Naive thymus-derived CD8-positive, alpha-beta T cell (primary cell): ENCODE measurements at places on chromosomes 5 and 9.

DNA sequence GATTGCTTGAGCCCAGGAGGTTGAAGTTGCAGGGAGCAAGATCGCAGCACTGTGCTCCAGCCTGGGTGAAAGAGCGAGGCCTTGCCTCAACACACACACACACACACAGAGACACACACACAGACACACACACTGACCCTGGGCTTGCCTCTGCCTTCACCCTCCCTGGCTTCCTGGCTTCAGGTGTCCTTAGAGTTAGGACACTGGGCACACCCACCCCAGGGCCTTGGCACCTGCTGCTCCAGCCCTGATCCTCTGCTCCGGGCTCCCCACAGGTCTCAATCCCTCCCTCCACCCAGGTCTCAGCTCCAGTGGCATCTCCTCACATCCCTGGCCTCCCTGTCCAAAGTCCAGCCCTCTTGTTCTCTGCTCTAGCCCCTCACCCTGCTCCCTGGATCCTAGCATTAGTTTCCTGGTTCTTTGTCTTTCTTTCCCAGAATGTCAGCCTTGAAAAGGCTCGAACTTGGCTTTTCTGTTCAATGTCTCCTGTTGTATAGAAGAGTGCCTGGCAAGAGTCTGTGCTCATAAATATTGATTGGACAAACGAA is 212.9 kb downstream of the C9orf50 start:
- no peak for DNase-seq

- DNase-seq, result no peak
Measured at GRCh38 chr9:136777359-136777758, 13.0 kb upstream of the LCN15 start.

DNA sequence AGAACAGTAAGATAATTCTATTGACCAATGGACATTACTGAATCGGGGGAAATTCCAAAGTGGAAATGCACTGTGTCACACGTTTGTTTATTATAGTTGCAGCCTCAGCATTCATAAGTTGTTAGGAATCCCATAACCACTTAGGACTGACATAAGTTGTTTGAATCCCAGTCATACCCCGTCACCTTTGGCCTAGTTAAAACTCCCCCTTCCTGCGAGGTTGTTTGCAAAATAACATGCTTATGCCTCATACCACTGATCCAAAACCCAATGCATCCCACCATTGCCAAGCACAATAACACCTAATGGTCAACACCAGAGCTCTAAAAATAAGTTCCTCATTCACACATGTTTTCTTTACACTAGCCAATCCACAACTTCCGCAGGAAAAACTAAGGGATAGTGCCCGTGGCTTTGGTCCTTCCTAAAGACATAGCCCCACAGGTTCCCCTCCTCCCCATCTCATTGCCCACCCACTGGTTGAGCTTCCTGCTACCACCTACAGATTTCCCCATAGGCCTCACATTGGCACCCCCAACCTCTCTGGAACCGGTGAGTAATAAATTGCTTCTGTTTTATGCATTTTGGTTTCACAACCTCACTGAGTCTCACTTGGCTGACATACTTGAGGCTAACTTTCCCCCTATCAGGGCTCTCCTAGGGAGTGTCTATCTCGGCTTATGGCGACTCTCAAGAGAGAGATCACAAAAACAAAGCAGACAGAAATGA is 42.3 kb upstream of the MUSK start:
- no peak for DNase-seq

- DNase-seq, result no peak
Measured at GRCh38 chr5:81067406-81067805, 107.2 kb downstream of the RASGRF2 start.

DNA sequence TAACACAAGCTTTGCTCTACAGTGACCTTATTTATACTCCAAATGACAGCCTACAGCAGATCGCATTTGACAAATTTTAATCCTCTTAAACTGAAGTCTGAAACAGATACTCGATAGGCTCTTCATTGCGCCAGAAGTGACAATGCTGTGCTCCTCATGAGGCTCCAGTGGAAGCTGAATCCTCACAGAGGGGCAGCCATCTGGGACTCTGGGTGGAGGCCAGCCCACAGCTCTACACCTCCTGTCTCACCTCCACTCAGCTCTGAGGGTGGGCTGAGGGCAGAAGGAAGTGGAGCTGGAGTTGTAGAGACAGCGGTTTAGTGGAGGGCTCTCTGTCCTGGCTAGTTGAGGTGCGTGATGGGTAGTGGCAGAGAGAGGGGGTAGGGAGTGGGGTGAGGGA is 283.3 kb upstream of the ANKRD55 start:
- no peak for DNase-seq

DNA sequence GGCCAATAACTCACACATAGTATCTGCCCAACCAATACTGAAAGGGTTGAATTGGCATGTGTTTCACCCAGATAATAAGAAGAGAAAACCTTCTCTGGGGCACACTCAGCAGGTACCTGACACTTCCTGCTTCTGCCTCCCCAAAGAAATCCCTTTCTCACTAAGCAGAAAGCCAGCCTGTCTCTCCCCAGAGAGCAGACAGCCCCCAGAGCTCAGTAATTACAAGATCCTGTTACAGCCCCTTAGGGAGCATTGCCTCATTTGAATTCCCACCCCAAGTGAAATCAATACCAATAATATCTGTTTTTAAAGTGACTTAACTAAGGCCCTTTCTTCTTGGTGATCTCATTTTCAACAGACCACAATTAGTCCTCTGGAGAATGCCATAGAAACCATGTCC is 38.5 kb upstream of the FOXI1 start:
- no peak for DNase-seq

DNA sequence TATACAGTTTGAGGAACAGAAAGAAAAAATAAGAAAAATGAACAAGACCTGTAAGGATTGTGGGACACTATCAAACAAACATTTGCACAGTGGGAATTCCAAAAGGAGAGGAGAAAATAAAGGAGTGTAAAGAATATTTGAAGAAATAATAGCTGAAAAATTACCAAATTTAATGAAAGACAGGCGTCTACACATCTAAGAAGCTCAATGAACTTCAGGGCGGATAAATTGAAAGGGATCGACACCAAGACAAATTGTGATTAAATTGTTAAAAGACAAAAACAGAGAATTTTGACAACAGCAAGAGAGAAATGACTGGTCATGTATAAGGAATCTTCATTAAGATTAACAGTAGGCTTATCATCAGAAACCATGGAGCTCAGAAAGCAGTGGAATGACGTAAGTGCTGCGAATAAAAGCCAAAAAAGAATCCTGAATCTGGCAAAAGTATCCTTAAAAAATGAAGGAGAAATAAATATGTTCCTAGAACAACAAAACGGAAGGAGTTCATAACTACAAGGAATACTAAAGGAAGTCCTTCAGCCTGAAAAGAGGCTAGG is 3.5 kb upstream of the SLC38A9 start:
- no peak for DNase-seq

- no peak for DNase-seq
Measured at GRCh38 chr5:10552183-10553143, 11.4 kb upstream of the ANKRD33B start.

DNA sequence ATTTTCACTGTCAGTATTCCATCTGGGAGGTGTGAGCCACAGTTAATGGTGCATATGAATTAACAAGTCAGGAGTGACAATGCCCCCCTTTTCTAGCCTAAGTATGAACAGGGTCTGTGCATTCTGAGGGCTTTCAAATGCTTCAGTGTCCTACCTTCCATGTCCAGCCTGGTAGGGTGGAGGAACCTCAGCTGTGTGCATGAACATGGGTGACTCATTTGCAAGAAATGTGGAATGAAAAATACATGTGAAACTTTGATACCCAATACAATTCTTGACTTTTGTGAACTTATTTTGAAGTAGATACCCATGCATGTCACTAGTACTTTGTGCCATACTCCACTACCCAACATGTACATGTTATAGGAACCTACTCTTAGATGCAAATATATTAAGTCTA is 375.8 kb downstream of the SEMA5A start:
- DNase-seq, result no peak

DNA sequence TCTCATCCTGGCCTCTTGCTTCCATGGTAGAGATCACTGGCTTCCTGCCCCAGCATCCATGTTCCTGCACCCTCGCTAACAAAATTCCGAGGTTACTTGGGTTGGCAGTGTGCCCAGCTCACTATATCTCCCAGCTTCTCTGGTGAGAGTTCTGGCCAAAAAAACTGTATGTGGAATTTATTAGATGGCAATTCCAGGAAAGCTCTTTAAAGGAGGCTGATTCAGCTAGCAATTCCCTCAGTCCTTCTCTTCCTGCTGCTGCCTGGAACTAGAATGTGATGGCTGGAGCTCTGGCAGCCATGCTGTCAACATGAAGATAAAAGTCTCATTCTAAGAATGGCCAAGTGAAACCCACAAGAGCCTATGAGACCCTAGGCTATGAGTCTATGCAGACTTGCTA is 88.8 kb downstream of the SECISBP2 start:
- DNase-seq, result no peak

DNA sequence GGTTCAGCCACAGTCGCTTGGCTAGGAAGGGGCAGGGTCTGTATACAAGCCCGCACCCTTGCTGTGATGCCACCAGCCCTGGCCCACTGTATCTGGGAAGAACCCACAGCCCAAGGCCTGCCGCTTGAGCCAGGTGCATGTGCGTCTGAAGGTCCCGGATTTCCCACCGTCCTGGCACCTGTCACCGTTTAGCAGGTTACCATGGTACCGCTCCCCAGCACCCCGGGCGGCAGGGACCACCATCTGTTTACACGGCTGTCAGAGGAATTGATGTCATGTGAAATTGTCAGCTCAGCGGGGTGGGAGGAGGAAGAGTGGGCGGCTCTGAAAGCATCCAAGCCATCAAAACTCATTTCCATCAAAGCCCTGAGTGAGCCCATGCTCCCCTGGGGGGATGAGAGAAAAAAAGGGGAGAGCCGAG is 92.7 kb downstream of the HRH2 start:
- no peak for DNase-seq

DNA sequence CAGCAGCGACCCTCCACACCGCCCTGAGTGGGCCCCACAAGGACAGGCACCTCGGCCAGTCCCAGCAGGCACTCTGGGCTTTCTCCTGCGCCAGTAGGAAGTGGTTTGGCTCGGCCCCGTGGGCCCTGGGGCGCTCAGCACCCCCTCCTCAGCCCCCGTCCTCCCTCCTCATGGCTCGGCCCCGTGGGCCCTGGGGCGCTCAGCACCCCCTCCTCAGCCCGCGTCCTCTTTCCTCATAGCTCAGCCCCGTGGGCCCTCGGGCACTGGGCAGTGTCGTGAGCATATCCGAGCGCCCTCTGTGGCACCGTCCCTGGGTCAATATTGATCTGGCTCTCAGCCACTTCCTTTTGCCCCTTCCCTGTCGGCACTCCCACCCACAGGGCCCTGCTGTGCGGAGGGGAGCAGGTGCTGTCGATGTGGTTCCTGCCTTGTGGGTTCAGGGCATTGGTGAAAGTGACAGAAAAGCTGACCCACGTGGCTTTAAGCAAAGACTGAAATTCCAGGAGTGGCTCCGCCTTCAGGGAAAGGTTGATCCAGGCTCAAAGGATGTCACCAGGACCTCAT is 5.5 kb upstream of the SCGB3A1 start:
- no peak for DNase-seq

DNA sequence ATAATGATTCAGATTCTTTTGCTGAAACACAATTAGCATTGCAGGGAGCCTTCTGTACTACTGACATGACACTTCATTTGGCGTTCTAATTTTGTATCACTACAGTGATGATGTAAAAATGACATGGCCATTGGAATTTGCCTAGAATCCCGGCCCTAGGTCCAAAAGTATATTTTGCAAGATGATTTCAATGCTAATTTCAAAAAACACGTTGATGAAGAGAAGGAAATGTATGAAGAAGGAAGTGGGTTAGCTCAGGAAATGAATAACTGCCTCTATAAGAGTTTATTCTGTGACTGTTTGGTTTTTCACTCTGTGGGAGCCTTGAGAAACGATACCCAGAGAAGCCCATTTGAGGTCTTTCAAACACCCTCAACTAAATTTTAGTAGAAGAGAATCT is 59.3 kb downstream of the OSTF1 start:
- no peak for DNase-seq

DNA sequence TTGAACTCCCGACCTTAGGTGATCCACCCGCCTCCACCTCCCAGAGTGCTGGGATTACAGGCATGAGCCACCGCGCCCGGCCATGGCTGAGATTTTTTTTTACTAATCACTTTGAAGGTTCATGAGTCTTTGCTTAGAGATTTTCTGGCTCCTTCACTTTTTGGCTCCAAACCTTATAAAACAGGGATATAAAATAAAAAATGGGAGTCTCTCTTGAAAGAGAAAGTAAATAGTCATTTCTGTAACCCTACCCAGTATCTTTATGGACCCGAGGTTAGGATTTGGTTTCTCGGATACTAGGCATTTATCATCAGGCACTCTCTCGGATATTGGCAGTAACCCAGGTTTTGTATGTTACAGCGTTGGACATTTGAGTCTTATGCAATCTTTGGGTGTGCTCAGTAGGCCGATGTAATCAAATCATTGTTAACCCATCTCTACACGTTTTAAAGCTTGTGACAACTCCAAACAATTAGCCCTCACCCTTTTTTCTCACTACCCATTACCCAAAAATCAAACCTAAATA is 25.3 kb downstream of the STXBP1 start:
- DNase-seq, result no peak

- DNase-seq, result peak; percentile 36
Measured at GRCh38 chr5:149834246-149834855, 104.2 kb downstream of the PPARGC1B start.

- DNase-seq, result peak; percentile 50
Measured at GRCh38 chr9:120891884-120892747, 15.1 kb upstream of the PHF19 start.

GRCh38 chr5:133933169-133933509 is 35.3 kb downstream of the C5orf15 start:
- no peak for DNase-seq

DNA sequence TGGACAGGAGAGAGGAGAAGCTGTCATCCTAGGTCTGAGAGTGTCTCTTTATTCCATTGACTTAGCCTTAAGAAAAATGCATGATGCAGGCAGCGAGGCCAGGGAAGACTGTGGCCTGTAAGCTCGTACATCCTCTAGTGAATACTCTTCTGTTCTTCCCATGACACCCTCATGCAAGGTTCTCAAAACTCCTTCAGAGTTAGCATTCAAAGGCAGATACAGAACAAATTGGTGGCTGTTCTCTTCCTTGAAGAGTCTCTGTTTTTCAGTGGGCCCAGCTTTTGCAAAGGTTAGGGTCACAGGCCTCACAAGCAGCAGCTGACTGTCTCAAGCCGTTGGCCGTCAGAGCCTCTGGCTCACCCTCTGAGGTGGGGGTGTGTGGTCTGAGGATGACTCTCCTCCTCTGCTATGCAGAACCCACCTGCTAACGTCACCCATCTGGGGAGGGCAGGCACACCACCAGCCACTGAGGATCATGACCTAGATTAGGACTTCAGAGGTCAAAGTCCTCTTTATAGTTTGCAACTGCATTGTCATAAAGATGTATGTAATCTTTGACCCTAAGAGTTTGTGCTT is 15.1 kb downstream of the ADCY2 start:
- DNase-seq, result no peak

DNA sequence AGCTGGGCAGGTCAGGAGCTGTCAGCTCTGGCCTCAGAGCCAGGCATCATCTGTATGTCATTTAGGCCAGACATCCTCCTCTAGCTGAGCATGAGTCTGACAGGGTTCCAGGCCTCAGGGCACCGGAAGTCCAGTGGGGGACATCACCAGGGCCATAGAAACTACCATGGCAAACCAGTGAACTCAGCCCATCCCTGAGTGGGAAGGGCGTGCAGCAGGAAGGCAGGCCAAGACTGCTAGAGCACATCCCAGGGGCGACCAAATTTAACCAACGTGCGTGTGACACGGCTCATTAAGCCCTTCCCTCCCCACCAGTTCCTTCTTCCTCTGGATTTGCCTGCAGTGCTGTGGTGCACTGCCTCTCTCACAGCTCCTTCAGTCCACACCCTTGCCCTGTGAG is 75.9 kb downstream of the COL27A1 start:
- no peak for DNase-seq

GRCh38 chr5:73896097-73896496 is 270.1 kb downstream of the ARHGEF28 start:
- no peak for DNase-seq
